Activated CD8-positive, alpha-beta memory T cell treated with anti-CD3 and anti-CD28 coated beads for 1 hour (primary cell): ENCODE measurements at places on chromosomes 16 and 17.

GRCh38 chr17:47732399-47733046 lies 513 bp upstream of the TBX21 start:
- DNase-seq = no peak

GRCh38 chr16:6684076-6684673 lies 648.5 kb upstream of the RBFOX1 start:
- no peak for DNase-seq

- DNase-seq = no peak
Measured at GRCh38 chr17:80458016-80458415, 18.4 kb downstream of the NPTX1 start.

DNA sequence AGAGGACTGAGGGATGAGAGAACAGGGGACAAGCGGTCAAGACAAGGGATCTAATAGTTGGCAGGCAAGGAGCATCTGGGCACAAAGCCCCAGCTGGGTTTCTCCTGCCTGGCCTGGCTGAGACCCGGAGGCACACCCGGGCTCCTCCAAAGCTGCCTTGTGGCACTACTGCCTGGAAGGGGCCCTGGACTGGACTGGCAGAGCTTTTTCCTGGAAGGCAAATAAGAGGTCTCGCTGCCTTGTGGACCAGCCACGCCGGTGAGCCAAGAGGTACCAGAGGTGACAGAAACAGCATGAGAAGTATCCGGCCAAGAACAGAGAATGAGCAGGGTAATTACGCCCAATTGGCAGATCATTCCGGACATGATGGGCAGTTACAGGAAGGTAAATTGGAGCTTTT lies 64.6 kb downstream of the GTF3C1 start:
- no peak for DNase-seq

- DNase-seq = no peak
Measured at GRCh38 chr17:41684035-41684434, 4.7 kb upstream of the EIF1 start.

GRCh38 chr16:89491238-89491869 lies 993 bp upstream of the ANKRD11 start:
- no peak for DNase-seq

DNA sequence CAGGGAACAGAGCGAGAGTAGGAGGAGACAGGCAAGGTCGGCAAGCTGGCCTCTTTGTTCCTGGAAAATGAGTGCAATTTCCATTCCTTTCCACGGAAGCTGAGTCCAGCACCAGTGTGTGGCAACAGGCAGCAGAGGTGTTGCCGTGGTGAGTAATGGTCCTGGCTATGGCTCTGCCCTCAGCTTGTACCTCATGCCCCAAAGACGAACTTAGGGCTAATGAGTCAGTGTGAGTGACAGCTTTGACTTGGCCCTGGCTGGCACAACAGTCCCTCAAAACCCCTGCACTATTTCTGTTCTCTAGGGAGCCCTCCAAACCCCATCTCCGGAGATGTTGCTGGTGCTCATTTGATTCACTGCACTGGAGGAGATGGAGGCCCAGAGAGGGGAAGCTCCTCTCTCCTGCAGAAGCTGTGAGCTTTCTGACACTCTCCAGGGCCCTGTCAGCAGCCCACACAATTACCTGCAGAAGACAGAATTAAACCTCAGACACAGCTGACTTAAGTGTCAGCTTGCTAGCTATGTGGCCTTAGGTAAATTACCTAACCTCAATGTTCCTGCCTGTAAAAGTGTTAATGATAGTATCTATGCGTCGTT lies 129.9 kb downstream of the TMEM132E start:
- DNase-seq = no peak

GRCh38 chr16:71373073-71373472 lies 14.6 kb downstream of the CALB2 start:
- DNase-seq = no peak

GRCh38 chr16:74868501-74868900 lies 93.9 kb upstream of the FA2H start:
- DNase-seq = no peak

- DNase-seq = no peak
Measured at GRCh38 chr17:20999841-21000532, 42.8 kb downstream of the USP22 start.

DNA sequence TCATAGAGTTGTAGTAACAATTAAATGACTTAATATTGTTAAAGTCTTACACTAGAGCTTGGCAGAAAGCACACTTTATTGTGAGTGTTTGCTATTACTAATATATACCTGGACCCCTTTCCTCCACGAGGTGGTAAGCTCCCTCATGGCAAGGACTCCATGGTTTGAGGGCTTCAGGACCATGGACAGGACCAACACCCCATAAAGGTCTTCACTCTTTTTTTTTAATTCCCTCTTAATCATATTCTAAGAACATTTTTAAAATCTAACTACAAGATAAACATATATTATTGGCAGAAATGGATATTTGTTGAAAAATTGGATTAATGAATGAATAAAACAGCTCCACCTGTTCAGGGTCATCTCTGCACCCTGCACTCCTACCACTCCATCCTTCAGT lies 154.5 kb downstream of the CBLN1 start:
- DNase-seq = no peak

DNA sequence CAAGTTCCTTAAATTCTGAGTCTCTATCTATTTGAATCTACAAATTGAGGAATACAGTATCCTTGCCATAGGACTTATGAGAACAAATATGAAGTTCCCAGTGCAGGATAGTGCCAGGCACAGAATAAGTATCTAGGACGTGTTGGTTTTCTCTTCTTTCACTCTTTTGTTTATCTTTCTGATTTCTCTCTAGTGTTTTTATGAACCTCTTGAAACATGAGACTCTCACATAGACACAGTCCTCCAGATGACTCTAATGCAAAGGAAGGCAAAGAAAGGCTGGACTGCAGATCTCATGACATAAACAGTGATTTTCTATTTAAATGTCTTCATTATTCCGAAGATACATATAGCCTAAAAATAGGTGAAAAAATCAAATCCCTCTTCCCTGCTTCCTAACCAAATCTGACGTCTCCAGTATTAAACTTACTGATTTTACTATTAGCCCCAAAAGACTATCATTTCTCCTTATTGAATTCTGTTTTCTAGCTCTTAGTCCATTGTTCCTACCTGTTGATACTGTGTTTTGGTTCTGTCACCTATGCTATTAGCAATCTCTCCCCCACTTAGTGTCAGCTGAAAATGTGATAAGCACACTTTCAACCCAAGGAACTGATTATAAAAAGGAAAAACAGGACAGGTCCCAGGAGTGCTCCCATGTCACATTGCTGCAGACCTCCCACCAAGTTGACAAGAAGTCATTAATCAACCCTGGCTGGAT lies 24.9 kb upstream of the ADAMTS18 start:
- no peak for DNase-seq
